Caki2 (cell line): ENCODE measurements at places on chromosomes 3 and 15.

- no peak for DNase-seq
Observed at GRCh38 chr3:151262871-151263525, 15.3 kb downstream of the P2RY14 start.

- DNase-seq, result no peak
Observed at GRCh38 chr15:69921626-69922619, 175.8 kb downstream of the TLE3 start.

DNA sequence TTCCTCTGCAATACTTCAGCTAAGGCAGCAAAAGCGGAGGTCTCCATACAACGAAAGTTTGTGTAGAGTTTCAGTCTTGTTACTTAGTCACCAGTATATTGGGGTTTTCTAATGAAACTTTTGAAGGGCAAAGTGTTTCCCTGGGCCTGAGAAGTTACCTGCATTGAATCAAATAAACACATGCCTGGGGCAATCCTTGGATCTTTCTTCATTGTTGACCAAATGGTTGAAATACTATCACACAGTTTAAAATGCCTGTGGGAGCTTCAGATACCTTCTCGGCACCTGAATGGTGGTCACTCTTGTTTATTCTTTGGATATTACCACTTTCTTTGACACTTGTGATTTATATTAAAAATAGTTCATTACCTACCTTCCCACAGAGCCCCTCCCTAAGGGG, 988 bp upstream of the CHSY1 start:
- no peak for DNase-seq

DNA sequence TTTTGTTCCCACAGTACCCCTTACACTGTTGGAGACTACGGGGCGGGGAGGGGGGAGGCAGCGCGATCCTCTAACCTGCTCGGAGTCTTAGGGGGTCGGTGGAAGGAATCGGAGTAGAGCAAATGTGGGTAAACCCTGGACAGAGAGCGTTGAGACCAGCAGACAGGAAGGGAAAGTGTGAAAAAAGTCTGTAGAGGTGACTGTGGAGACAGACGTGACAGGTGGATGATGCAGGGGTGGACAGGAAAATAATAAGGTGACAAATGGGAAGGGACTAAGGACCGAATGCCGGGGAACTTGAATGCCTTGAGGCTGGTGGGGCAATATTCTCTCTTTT, 424 bp downstream of the EAF2 start:
- DNase-seq, result no peak

DNA sequence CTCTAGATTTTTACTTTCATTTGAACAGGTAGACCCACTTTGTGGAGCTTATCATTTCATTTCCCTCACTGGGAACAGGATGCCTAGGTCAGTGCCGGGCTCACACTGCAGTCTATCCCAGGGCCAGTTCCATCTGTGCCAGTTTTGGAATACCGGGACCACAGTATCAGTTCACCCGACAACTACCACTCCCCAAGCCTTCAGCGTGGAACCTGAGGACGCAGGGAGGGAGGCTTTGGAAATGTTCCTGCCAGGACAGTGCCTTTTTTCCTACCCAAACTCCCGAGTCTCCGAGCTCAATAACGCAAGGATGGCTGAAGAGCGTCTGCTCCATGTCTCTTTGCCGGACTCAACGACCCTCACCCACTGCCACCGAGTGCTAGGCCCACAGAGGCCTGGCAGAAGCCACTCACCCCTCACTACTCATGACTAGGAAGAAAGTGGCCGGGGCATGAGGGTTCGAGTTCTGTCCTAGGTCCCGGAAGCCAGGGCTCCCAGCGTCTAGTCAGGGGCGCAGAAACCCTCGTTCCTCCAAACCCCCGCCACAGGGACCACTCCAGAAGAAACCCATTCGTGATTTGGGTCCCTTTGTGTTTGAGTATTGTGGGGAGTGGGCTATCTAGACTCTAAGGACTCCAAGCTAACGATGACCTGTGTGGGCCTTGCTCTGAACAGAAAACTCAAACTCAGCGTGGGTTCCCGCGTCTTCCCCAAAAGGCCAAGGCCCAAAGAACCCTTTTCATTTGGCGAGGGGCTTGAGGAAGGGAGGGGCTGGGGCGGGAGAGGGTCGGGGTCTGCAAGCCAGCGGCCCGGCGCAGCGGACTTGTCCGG, 11.4 kb downstream of the ZIC1 start:
- no peak for DNase-seq

- DNase-seq, result no peak
Observed at GRCh38 chr15:45387380-45388007, 9.2 kb upstream of the GATM start.

DNA sequence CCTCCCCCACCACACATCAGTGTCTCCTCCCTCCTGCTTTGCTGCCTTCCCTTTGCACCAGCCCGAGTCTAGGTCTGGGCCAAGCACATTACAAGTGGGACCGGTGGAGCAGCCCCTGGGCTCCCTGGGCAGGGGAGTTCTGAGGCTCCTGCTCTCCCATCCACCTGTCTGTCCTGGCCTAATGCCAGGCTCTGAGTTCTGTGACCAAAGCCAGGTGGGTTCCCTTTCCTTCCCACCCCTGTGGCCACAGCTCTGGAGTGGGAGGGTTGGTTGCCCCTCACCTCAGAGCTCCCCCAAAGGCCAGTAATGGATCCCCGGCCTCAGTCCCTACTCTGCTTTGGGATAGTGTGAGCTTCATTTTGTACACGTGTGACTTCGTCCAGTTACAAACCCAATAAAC, 2.3 kb upstream of the ABCF3 start:
- DNase-seq, result no peak

GRCh38 chr3:151281671-151282324, 3.5 kb upstream of the P2RY14 start:
- DNase-seq, result no peak

GRCh38 chr3:69324362-69325025, 61.4 kb downstream of the FRMD4B start:
- no peak for DNase-seq
